ENCODE measurements at places on chromosomes 12 and 14.

GRCh38 chr12:42407306-42407705 lies 81.3 kb downstream of the PPHLN1 start:
- DNase-seq, result no peak

GRCh38 chr14:50064993-50065392 lies 51.4 kb downstream of the VCPKMT start:
- no peak for DNase-seq

- DNase-seq, result no peak
Measured at GRCh38 chr12:97575403-97576193, 113.0 kb downstream of the RMST start.

DNA sequence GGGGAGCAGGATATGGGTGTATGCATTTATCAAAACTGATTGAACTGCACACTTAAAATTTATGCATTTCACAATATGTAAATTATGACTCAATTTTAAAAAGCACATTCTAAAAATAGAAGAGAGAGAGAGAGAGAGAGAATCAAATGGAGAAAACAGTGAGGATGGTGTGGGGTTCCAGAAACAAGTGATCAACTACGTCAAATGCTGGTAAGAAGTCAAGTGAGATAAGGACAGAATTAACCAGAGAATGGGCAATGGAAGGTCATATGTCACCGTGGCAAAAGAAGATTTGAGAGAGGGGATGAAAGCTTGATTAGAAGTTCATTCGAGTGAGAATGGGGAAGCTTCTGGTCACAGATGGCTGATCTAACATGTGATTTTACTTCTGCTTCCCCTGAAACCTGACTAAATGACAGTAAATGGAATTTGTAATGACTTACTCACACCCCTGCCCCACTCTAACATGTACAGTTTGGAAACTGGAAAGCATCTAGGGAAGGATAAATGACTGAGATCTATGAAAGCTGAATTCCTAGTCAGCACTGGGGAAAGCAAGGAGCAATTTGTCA lies 276.5 kb upstream of the AMIGO2 start:
- no peak for DNase-seq

DNA sequence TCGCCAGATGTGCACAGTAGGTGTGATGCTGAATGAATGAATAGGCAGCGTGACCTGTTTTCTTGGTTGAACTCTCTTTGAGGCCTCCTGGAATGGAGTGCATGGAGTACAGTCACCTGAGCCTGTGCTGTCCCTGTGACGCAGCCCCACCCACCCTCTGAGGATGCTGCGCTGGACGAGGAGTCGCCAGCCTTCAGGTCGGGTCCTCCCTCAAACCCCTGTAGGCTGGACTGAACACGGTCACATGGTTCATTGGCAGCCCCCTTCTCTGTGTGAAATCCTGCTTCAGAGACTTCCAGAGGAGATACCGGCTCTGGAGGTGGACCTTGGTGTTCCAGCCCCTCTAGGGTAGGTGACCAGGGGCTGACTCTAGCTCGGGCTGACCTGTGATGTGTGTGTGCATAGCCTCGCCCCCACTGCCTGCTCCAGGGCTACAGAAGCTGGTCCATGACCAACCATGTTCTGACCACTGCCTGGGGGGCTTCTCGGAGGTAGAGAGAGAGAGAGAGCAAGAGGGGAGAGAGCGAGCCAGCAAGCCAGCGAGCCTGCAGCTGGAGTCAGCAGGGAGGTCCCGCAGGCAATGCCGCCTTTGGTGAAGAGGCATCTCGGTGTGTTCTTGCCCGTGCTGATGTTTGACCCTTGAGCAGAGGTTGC lies 158.0 kb upstream of the RTL1 start:
- DNase-seq, result no peak

DNA sequence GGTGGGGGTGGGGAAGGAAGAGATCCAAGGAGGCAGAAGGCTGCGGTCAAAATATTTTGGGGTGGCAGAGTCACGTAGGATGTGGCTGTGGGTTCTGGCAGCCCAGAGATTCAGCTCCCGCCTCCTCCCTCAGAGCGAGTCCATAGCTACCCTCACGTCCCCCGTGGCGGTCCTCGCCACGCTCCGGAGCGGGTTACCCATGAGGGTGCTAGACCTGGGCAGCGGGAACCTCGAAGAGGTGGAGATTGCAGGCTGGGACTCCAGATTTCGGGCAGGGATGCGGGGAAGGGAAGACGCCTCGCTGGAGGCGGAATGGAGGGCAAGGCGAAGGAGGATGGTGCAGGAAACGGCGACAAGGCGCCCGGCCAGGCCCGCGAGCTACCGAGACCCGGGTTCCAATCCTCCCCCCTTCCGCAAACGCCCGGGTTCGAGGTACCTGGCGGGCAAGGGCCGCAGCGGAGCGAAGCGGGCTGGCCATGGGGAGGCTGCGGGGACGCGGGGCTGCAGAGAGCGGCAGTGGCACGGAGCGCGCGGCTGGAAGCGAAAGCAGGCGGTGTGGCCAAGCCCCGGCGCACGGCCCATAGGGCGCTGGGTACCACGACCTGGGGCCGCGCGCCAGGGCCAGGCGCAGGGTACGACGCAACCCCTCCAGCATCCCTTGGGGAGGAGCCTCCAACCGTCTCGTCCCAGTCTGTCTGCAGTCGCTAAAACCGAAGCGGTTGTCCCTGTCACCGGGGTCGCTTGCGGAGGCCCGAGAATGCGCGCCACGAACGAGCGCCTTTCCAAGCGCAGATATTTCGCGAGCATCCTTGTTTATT lies 46.2 kb downstream of the BCAT1 start:
- DNase-seq, result no peak

GRCh38 chr12:1179128-1179527 lies 188.1 kb downstream of the ERC1 start:
- DNase-seq, result no peak

- DNase-seq, result no peak
Measured at GRCh38 chr14:105845725-105846309, 319.4 kb downstream of the TMEM121 start.

- DNase-seq, result peak; percentile 53
Measured at GRCh38 chr12:53492830-53493609, 6.2 kb downstream of the MAP3K12 start.

DNA sequence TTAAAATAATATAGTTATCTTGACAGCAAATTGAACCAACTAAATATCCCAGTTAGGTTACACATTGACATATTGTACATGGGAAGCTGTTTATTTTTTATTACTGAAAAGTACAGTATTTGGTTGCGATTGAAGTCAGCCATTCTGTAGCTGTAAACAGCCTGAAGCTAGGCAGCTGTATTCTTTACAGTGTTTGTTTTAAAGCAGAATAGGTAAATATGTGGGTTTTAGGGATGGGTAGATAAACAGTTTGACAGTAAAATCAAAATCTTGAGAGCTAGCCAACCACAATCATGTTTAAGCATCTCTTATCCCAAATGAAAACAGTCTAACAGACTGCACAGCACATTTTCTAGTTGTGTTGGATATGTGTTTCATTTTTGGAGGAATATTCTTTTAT lies 45.7 kb downstream of the TTC6 start:
- DNase-seq, result peak; percentile 46

DNA sequence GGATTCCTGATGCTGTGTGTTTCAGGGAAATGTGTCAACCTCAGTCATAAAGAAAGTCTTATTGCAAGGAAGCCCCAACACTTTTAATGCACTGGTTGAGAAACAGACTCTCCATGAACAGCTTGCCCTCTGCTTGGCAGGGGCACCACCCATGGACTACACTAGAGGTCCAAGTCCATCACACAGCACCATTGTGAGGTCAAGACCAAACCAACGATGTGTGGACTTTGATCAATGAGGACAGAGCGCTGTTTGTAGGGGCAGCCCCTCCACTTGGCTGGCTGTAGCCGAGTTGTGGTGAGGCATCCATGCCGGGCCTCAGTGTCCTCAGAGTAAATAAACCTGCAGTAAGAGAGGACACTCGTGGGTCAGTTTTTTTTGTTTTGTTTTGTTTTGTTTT lies 29.8 kb downstream of the ZFYVE21 start:
- DNase-seq, result no peak

- no peak for DNase-seq
Measured at GRCh38 chr12:113247123-113248050, 26.1 kb downstream of the TPCN1 start.

GRCh38 chr14:63460680-63461369 lies 82.4 kb downstream of the PPP2R5E start:
- DNase-seq, result no peak

DNA sequence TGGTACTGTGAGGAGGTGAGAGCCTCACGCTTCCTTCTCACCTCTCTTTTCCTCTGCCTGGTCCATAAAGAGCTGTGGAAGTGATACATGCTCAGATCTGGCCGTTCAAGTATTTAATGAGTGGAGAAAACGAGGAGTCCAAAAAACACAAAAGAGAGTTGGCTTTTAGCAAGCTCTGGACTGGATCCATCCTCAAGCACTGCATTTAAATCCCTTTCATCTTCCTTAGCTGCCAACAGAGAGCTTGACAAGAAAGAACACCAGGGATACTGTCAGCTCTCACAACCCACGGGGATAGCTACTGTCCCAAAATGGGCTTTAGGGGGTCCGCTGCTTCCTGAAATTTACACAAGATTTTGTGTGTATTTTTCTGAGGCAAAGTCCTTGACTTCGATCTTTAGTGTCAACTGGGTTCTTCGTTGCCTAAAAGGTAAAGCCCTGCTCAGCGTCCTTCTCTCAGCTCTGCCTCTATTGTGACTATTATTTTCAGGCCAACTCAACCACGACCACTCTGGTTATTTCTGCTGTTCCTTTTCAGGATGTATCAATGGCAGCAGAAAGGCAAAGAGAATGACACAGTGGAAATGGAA lies 120.9 kb downstream of the TMTC1 start:
- no peak for DNase-seq

DNA sequence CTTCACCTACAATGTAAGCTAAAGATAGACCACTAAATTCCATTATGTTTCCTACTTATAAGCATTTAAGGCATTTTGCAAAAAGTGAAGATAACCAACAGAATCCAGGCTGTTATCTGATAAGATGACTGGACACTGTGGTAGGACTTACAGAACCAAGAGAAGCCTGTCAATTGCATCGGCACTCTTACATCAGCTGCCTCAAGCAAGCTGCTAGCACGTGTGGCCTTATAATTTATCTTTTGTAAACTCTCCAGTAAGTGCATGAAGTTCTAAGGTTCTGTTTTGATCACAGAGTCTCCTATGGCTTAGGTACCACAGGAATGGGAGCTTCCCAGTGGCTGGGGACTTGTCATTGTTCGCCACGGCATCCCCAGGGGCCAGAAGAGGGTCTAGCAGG lies 88.7 kb downstream of the TRAFD1 start:
- DNase-seq, result no peak

GRCh38 chr12:121184984-121185889 lies 24.7 kb upstream of the P2RX4 start:
- DNase-seq, result no peak

DNA sequence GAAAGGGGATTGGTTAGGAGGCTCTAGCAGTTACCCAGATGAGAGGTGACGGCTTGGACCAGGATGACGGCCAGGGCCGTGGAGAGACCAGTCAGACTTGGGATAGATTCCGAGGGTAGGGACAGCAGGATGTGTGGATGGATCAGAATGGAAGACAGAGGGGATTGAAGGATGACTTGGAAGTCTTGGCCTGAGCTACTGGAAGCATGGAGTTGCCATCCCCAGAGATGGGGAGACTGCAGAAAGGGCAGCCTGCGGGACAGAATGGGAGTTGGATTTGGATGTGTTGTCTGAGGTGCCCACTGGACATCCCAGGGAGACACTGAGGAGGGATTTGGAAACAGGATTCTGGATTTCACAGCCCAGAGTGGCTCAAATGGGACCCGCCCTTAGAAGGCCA lies 102.3 kb downstream of the CALM1 start:
- DNase-seq, result no peak

DNA sequence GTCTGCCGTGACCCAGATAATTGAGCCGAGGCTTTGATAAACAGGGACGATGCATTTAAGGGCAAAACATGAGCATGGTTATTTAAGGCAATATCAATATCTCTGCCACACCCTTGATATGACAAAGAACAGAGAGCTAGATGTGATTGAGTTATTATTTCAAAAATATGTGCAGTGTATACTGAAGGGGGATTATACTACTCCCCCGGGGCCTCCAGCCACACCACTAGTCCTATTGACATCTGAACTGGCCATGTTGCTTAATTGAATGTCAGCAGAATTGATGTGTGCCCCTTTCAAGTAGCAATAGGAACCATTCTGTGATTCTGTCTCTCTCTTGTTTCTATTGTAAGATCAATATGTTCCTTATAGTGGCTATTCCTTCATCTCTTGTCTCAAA lies 794.8 kb upstream of the SEL1L start:
- DNase-seq, result no peak

DNA sequence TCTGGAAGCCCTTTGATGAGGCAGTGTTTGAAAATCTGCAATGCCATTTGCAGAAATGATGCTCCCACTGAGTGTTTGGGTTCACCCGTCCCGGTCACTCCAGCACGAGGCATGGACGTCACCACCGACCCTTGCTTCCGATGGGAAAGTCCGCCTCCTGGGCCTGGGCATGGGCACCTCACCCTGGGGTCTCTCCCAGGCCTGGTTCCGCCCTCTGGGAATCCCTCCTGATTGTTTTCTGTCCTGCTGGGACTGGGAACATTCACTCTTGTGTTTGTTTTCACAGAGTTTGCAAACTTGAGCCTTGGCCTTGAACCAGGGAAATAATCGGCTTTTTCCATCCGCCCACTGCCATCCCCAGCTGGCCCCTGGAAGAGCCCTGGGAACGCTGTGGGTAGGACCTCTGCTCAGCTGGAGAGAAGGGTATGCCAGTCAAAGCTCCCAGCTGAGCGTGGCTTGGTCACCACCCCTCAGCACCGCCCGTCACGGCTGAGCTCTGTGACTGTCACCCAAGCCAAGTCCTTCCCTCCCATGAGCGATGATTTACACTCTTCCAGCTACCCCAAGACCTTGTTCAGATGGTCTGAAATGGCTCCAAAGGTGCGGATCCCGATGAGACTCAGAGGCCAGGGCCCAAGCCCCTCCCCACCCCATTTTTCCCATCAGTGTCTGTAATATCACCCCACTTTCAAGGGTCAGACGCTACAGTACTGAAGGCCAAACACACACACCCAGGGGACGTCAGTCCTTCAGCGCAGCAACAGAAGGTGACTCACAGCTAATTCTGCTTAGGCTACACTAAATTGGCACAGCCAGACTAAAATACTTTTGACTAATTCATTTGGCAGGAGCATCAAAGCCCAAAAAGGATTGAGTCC lies 34.1 kb upstream of the FZD10 start:
- no peak for DNase-seq

DNA sequence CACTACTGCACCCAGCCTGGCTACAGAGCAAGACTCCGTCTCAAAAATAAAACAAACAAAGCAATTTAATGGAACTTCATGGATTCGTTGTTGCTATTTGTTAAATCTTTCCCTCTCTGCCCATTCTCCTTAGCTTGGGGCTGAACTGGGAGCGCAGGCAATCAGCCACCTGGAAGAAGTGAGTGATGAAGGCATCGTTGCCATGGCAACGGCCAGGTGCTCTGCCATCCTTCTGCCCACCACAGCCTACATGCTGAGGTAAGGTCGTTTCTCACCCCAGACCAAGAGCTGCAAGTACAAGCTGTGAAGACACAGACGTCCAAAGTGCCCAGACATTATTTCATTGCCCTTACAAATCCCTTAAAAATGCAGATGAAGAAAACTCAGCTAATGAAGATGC lies 19.1 kb downstream of the AMDHD1 start:
- DNase-seq, result no peak

Measured in NCI-H2029 treated with DMSO at 0.1 percent for 48 hours (cell line).